ENCODE measurements at places on chromosomes 11 and 22.

GRCh38 chr11:34957606-34958005 is 41.2 kb downstream of the PDHX start:
- DNase-seq, result no peak

GRCh38 chr11:124900464-124900863 is 2.8 kb upstream of the ROBO4 start:
- DNase-seq, result no peak

DNA sequence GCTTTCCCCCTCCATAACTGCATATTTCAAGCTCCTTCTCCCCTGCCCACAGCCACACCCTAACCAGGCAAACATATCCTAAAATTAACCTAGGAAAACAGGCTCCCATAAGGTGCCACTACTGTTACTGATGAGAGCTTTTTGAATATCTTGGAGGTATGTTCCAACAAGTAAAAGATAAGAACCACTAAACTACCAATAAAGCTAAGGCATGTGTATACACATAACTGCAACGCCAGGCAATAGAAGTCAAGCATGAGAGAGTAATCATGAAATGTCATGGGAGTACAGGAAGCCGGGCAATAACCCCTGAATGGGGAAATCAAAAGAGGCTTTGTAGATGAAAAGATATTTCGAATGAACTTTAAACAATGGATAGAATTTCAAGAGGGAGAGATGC is 9.3 kb downstream of the MMP13 start:
- no peak for DNase-seq

GRCh38 chr11:47296045-47296444 is 26.1 kb downstream of the MADD start:
- DNase-seq, result no peak

DNA sequence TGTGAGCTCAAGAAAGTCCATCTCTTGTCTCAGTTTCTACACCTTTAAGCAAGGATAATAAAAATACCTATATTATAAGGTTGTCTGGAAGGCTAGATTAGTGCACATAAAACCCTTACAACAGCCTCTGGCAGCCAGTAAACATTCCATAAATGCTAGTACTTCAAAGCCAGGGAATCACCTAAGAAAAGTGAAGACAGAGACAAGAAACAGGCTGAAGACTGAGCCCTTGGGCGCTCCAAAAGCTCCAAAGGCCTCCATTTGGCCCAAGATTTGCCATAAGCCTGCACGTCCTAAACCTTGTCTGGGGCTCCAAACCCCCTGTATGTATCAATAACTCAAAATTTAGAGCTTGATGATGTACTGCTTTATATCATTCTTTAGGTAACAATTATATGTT is 52.2 kb upstream of the AKIP1 start:
- no peak for DNase-seq

DNA sequence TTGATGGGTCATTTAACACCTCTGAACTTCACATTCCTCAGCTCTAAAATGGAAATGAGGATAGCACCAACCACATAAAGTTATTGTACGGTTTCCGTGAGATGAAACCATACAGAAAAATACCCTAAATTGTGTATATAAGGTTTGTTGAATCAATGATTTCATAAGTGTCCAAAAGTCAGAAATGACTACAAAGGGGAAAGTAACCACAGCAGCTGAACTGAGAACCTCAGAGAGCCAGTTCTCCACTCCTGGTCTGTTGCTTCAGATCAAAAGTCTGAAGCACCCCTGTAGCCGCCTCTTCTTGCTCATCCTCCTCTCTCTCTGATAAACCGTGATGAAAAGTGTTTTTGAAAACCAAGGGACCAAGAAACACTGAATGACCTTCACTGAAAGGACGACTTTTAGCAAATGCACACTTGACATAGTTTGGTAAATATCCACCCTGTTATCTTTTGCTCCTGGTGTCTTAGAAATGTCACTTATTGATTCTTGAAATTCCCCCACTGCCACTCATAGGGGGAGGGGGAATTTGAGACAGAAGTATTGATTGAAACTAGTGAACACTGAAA is 194.5 kb downstream of the NAV2 start:
- DNase-seq, result no peak

- no peak for DNase-seq
Observed at GRCh38 chr11:119608201-119608600, 120.8 kb downstream of the NECTIN1 start.

DNA sequence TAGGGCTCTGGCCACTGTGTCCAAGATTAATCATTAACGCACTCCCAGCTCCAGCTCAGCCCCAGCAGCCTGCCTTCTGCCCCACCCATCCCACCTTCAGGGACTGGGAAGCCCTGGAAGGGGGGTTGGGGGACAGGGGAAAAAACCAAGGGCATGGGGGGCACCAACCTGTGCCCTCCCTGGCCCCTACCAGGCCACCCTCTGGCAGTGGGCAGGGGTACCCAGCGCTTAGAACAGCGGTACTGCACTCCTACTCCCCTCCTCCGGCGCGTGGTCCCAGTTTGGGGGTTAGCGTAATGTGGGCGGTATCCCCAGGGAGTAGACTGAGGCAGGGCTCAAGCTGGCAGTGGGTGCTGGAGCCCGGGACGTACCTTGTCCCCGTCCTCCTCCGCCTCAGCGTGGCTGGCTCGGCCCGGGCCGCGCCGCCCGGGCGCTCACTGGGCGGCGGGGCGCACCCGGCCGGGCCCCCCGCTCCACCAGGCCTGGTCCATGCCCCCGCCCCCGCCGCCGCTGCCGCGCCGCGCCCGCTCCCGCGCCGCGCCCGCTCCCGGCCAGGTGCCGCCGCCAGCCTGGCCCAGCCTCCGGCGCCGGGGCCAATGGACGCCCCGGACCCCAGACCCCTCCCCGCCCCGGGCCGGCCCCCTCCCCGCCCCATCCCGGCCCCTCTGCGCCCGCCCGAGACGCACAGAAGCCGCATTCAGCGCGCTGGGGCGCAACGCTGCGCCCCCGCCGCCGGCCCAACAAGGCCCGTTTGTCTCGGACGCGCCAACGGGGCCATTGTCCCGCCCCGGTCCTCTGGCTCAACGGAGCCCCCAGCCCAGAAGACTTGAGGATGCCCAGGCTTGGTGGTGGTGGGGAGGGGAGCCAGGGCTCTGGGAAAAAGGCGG is at the start of gene GAL3ST1:
GAL3ST1 (minus strand) TSS at position 571 of the 887 bp plus-strand sequence. CDS start 17,273 bp downstream, outside the sequence.
- DNase-seq, result no peak

GRCh38 chr11:132644520-132645239 is 887.6 kb downstream of the OPCML start:
- no peak for DNase-seq

DNA sequence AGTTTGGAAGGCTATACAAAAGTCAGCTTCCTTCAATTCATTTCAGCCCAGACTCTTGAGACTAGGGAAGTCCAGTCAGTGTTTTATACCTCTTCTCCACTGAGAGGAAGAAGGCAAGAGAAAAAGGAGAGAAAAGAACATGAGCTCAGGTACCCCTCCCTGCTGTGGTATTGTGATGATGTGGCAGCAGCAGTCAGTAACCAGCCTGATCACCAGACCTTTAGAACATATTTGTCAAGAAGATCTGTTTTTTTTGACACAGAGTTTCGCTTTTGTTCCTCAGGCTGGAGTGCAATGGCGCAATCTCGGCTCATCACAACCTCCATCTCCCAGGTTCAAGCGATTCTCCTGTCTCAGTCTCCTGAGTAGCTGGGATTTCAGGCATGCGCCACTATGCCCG is 21.2 kb upstream of the RPS13 start:
- no peak for DNase-seq

DNA sequence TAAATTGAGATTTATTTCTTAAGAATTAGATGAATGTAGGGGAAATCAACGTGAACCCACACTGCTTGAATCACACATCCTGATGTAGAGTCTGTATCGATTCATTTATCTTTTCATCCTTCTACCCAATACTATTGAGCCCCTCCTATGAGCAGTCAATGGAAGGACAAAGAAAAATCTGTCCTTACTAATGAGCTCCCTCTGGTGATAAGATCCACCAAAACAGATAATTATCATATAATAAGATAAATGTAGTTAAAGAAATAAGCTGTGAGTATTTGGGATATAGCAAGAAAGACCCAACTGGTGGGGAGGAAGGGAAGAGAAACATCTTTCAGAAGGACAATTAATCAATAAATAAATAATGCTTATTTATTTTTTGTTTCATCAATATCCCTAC is 385.1 kb upstream of the CCDC90B start:
- DNase-seq, result no peak

GRCh38 chr11:73326929-73327811 is 19.1 kb downstream of the ARHGEF17 start:
- DNase-seq, result no peak

- no peak for DNase-seq
Observed at GRCh38 chr11:3226846-3227567, 5.2 kb downstream of the MRGPRE start.

DNA sequence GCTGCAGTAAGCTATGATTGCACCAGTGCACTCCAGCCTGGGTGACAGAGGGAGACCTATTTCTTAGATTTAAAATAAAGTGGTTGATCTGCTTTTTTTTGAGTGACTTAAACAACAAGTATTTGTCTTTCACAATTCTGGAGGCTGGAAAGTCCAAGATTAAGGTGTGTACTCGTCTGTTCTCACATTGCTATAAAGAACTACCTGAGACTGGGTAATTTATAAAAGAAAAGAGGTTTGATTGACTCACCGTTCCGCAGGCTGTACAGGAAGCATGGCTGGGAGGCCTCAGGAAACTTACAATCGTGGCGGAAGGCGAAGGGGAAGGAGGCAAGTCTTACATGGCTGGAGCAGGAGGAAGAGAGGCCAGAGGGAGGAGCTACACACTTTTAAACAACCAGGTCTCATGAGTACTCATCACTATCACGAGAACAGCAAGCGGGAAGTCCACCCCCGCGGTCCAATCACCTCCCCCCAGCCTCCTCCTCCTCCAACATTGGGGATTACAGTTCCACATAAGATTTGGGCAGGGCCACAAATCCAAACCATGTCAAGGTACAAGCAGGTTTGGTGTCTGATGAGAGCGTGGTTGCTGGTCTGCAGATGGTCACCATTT is 19.7 kb upstream of the OSBPL5 start:
- DNase-seq, result no peak

DNA sequence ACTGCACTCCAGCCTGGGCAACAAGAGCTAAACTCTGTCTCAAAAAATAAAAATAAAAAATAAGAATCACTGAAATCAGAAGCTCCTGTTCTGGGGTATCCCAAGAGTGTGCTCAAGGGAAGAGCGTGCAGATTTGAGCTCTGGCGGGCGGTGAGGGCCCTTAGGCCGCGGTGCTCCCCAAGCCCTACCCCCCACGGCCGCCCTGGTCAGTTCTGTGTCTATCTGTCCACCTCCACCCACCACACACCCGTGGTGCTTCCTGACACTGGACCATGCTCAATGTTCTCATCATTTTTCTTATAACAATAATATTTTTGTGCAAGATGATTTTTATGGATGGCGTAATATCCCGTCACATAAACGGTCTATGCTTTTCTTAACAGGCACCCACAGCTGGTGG is 71.1 kb downstream of the RTL6 start:
- DNase-seq, result no peak

GRCh38 chr11:78344094-78344493 is 73.5 kb downstream of the GAB2 start:
- DNase-seq, result no peak

DNA sequence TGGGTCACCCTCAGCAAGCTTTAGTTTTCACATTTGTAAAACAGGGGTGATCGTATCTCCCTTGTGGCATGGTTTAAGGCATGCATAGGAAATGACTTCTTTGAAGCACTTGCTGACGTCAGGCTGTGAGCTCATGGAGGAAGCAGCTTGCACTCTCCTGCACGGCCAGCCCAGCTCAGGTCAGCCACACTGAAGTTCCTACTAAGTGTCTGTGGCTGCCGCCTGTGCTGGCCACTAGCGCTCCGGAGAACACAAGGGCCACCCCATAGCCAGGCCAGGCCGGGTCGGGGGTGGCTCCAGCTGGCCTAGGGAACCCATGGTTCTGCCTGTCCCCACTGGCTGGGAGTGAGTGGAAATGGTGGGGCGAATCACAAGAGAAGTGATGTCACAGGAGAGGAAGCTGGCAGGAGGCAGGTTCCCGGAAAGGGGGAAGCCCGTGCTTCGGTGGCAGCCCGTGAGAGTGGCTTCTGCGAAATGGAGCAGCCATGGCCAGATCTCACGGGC is 28.2 kb downstream of the KCTD17 start:
- peak; percentile 67 for DNase-seq

DNA sequence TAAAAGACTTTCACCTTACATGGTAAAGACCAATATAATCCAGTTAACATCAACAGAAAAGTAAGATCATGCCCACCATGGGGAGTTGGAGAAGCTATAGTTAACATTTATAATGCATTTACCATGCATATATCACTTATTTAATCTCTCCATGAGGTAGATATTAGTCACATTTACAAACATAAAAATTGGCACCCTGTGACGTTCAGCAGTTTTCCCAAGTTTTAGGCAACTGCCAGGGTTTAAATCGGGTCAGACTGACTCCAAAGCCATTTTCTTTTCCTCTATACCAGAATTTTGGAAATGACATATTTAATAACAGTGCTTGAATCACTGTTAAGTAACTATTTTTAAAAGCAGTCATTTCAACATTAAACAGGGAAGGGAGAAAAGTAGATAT is 266.3 kb downstream of the DDX10 start:
- DNase-seq, result no peak

DNA sequence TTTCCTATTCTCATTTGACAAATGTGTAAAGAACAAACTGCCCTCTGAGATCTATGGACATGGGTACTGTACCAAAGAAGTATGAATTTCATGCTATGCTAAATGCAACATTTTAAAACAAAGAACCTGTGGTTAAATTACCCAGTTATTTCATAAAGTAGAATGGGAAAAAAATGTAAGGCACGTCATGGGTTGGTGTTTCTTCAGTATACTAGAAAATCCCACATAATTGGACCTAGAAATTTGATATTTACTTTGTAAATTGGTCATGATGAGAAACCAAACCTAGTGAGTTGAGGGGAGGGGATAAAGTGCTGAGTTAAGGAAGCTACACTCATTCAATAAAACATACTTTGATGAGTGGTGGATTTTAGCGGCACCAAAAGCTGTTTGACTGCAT is 104.1 kb downstream of the ALX4 start:
- no peak for DNase-seq

GRCh38 chr11:41307296-41308080 is 152.0 kb downstream of the LRRC4C start:
- DNase-seq, result no peak

DNA sequence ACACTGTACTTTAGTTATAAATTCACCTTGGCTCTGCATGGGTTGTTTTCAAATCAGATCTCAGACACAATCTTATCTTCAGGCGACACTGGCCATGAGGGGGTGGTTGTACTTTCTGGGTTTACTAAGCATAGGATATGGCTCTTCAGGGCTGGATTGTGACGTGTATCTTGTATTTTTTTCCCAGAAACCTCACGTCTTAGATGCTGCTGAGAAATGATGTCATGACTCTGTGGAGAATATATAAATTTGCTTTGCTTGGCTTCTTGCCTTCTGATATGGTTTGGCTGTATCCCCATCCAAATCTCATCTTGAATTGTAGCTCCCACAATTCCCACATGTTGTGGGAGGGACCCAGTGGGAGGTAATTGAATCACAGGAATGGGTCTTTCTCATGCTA is 82.8 kb upstream of the VSTM5 start:
- DNase-seq, result no peak
